Lung microvascular endothelial cell (primary cell): ENCODE measurements at places on chromosomes 7 and 10. TPM values are rescaled to one million over a fixed set of nuclear protein-coding genes. Genes with fewer than 3 reads are reported as not detected.
A peak's percentile ranks its signal among the peaks of the same experiment; 100 is the strongest.

DNA sequence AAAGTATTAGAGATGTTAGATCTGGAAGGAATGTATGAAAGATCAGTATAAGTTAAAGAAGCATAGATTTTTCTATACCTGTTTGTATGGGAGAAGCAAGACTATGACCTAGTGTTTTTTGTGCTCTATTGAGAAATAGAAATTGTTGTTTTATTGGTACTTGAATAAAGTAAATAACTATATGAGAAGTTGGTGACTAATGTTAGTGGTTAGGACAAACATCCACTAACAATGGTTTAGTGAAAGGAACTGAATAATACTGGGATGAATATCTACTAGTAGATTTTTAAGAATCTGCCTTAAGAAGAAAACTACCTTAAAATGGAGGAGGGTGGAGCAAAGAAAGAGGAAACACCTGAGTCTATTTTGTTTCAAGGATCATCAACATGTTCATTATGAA, 521.1 kb upstream of the POT1 start:
- no peak for DNase-seq

- no peak for DNase-seq
Measured at GRCh38 chr10:63611078-63611477, 89.9 kb downstream of the REEP3 start.

GRCh38 chr10:74118804-74119203, 31.8 kb downstream of the AP3M1 start:
- peak; percentile 37 for DNase-seq

DNA sequence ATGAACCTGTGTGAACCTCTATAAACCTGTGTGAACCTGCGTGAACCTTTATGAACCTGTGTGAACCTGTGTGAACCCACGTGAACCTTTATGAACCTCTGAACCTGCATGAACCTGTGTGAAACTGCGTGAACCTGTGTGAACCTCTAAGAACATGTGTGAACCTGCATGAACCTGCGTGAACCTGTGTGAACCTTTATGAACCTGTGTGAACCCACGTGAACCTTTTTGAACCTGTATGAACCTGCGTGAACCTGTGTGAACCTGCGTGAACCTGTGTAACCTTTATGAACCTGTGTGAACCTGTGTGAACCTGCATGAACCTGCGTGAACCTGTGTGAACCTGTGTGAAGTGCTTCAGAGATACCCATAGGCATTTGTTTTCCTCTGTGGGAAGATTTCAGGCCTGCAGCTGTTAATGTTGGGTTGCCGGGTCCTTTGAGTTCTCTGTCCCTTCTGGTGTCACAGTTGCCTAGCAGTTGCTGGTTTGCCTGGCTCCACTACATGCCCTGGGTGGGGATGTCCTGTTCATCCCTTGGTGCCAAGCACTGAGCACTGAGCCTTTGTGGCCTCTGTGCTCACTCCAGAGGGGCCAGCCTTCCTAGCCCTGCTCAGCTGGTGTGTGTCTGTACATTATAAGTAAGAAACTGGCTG, 97.9 kb downstream of the DOCK1 start:
- DNase-seq: no peak

The KCNH2 gene
- under 0.01 TPM in 1 of 2 replicates, not detected in the other for total RNA-seq

The ASAH2 gene
- 0.22 and 0.79 TPM in 2 replicates for total RNA-seq

The TIMM23B gene
- 8.3 and 11.7 TPM in 2 replicates for total RNA-seq

The LMOD2 gene
- total RNA-seq: not detected in 2 replicates

DNA sequence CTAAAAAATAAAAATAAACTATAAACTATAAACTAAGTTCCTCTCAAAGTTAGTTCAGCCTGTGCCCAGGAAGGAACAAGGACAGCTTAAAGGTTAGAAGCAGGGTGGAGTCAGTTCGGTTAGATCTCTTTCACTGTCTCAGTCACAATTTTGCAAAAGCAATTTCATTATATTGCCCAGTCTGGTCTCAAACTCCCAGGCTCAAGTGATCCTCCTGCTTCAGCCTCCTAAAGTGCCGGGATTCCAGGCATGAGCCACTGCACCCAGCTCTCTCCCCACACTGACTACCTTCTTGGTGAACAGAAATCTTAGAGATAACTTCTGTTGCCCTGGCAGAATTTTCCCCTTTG, 146.3 kb upstream of the TRIM24 start:
- DNase-seq: no peak

The SFR1 gene
- 3.4 and 4.1 TPM in 2 replicates for total RNA-seq

The RADIL gene
- 2.0 and 3.2 TPM in 2 replicates for total RNA-seq

DNA sequence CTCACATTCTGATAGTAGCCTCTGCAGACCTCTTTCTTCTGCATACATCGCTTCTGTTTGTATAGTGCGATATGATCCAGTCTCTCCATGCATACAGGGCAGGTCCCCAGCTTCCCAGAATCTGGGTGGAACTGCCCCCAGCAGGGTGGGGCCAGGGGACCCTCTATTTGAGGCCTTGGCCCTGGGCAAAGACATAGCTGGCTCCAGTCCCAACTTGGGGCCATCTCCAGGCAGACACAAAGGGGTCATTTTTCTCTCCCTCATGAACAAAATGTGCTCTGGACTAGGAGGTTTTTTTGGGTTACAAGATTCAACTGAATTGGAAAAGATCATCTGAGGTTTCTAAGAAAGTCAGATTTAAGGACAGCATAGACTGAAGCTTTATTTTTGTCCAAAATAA, 21.1 kb upstream of the HSPA12A start:
- DNase-seq: no peak

The TAS2R3 gene
- total RNA-seq: 0.44 and 0.60 TPM in 2 replicates

DNA sequence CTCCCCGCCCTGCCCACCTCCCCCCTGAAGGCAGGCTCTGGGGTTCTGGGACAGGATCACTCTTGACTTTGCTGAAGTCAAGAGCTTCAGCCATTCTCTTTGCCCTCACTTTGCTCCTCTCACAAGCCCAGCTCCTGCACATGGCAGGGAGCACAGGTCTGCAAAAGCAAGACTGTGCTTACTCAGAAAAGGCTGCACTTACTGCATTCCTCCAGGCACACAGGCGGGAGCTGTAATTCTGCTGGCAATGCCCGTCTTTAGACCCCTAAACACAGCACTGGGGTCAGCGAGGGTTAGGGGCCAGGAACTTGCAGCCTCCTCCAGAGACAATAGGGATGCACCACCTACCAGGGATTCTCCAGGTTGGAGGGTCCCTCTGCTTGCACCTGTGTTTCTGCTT, 523.7 kb downstream of the TCERG1L start:
- no peak for DNase-seq

DNA sequence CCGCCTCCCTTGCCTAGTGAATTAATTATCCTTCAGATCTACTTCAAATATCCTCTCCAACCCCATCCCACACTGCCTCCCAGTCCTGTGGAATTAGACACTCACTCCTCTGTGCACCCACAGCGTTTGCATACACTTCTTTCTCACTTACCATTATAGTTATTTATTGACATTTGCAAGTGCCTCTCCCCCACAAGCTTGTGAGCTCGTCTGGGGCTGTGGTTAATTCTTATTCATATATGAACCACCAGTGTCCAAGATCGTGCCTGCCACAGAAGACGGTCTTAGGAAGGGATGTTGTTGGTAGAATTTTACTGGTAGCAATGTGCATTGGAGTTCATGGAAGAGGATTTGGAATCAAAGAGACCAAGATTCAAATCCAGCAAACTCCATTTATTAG, 68.1 kb upstream of the AOAH start:
- DNase-seq: no peak

The NANOS1 gene
- 0.22 and 0.60 TPM in 2 replicates for total RNA-seq

The ZNRF2 gene
- 4.4 and 8.1 TPM in 2 replicates for total RNA-seq

GRCh38 chr10:119388849-119389345, 153.6 kb downstream of the RGS10 start:
- DNase-seq: no peak

DNA sequence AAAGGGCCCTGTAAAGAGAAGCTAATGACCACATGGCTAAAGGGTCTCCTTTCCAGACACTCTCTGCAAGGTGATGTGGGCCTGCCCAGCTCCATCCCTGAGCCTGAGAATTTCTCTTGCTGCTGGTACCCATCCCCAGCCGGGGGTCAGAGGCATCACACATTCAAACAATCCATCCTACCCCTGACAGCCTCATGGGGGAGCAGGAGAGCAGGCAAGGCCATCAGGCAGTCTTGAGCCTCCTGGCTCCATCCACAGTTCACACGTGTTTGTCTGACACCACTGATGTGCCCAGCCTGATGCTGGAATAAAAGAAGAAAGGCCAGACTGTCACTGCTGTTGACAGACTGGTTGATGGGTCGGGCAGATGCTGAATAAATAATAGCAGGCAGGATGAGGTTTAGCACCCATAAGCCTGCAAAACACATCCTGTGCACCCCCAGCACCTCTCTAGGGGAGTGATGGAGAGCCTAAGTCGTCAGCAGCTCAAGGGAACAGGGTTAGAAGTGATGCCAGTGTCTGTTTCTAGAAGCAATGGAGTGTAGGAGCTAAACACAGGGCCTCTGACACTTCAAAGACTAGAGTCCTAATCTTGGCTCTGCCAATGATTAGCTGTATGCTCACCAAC, 43.5 kb downstream of the TLL2 start:
- peak; percentile 47 for DNase-seq

DNA sequence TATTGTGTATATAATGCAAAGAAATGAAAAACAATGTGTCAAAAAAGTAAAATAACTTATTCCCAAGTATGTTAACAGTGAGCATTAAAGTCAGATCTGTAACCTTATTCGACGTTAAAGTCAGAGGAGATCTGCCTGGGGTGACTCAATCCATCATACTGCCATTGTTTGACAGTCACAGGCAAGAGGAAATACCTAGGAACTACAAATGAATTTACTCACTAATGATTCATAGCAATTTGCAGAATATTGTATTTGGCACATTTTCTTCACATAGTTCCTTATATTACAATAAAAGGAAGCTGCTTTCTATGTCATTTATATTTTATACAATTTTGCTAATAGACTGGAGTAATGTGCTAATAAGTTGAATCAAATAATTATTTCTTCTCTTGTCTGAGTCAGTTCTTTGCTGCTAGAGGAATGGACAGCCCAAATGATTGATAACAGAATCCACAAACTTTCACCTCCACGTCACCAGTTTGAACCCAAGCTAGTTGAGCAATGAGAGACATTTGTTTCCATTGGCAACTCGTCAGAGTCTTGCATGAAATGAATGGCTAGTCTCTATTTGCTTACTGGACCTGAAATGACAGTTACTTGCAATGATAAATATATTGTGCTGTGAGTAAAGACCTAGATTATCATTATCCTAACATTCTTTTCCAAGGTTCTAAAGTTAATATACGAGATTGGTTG, 48.5 kb upstream of the TMEM106B start:
- peak; percentile 83 for DNase-seq

The VAX1 gene
- not detected in 2 replicates for total RNA-seq

The NPC1L1 gene
- not detected in 2 replicates for total RNA-seq

GRCh38 chr10:1398626-1399410, 338.5 kb downstream of the ADARB2 start:
- DNase-seq: no peak

The IL6 gene
- 0.60 and 0.87 TPM in 2 replicates for total RNA-seq

DNA sequence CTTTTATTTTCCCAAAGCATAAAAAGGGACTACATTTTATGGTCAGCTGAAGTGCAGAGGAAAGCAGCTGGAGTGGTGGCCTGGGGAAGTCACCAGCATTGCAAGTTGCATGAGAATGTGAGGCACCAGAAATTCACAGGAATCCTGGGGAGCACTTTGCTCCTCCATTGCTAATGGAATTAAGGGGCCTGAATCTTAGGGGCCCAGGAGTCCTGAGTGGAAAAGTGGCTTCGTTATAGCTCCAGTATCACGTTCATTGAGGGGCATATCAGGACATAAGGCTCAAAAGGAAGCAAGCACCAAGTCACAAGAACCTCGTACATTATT, 53.0 kb upstream of the LRRC17 start:
- no peak for DNase-seq

DNA sequence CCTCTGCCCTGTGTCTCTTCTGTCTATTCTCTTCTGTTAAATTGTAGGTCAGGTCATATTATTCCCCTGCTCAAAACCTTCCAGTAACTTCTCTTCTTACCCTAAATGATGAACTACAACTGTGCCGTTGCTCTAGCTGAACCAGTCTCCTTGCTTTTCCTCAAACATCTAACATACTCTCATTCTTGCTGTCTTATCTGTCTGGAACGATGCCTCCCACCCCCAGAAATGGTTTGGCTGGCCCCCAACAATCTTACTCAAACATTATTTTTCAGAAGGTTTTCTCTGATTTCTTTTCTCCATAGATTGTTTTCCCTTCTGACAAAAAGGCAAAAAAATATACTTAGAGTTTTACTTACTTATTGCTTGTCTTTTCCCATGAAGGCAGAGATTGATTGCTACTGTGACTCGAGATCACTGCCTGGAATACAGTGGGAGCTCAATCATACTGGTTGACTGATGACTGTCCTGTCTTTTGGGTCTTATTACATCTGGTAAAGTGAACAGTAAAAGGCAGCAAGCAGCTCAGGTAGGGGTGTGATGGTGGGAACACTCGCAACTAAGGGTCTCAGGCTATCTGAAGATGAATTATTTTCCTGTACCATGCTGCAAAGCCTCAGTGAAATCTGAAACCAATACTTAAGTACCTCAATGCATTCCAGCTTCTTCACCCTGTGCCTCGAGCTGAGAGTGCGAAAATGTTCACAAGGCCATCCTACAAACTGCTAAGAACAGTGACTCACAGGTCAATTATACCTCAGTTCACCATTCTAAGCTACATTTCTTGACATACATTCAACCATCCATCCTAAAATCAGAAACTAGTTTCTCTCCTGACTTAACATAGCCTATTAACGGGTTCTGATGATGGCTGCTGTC, 67.6 kb downstream of the DNMBP start:
- no peak for DNase-seq

- peak; percentile 70 for DNase-seq
Measured at GRCh38 chr7:16084370-16084769, 337.0 kb downstream of the CRPPA start.
